NCI-H524 (cell line): ENCODE measurements at places on chromosomes 12 and 14.

DNA sequence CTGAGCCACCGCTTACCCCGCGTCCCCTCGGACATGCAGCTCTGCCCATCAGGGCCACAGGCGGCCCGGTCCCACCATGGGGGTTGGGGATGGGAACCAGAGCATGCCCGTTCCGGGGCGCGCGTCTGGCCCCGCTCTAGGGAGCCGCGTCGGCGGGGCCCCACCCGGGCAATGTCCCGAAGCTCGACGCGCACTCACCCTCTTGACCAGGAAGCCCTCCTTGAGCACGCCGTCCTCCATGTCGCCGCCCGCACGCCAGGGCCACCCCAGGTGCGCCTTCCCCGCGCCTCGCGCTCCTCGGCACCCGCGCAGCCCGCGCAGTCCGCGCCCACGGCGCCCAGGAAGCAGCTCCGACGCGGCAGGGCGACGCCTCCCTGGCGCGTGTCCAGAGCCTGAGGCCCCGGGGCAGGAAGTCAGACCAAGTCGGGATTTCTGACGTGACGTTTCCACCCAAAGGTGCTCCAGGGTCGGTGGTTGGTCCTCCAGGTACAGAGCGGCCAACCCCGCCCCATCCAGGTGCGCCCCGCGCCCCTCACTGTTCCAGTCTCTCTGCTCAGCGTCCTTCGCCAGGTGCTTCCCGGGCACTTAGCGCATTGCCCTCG, at the start of gene PLEK2:
Gene PLEK2 (minus strand): TSS at position 346 of the 602 bp plus-strand sequence. CDS start 106 bp downstream, at position 240.
- no peak for DNase-seq

DNA sequence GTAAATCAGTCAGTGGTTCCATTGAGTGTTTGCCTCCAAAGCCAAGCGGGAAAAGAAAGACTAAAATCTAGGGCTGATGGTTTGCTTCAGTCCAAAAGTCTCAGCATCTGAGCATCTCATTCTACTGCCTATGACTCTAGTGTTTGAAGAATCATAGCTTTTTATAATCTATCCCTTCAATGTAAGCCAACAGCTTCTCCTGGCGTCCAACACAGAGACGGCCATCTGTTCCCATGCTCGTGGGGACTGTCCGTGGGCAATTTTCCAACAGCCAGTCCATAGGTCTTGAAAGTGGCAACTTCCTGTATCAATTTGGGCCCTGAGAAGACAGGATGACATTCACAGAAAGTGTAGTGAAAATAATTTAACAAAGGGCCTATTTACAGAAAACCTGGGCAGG, 544.4 kb upstream of the TMEM132C start:
- peak; percentile 68 for DNase-seq

DNA sequence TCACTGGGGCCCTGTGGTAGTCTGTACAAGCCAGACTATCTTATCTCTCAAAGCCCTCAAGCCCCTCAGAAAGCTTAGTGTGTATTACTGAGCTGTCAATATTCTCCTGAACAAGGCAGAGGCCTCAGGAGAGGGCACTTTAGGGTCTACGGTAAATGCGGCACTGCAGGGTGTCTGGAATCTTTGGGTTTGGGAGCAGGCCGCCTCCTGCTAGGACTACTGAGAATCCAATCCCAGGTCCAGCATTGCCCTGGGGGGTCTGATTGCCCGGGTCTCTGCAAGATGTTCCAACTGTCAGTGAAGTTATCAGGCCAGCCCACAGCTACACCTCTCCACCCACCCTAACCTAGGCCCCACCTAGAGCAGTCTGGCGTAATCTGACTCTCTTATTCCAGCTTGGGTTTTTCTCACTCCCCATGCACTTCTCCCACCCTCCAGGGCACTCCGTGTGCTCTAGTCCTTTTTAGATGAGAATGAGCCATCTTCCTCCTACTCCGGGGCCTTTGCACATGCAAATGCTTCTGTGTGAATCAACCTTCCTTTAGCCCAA, 4.3 kb upstream of the ZFP36L1 start:
- no peak for DNase-seq

GRCh38 chr14:104584557-104584956, 5.0 kb downstream of the C14orf180 start:
- DNase-seq, result no peak

DNA sequence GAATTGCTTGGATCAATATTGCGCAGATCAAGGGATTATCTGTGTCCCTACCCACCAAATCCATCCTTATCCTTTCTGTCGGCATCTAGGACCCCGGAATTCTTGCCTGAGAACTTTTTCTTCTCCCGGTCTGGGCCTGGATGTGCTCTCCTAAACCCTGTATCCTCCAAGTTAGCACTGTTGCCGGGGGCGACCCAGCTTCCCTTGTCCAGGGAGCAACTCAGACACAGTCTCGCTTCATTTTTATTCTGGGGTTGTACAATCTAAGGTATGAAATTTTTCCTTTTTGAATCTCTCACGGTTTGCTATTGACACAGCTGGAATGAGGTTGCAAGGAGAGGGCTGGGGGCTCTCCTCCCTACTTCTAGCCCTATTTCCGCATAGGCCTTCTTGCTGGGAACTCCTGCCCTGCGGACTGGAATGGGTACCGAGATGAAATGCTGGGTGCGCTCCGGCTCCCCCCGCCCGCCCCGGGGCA, 403 bp upstream of the PNP start:
- DNase-seq, result peak; percentile 54

- peak; percentile 87 for DNase-seq
Observed at GRCh38 chr14:94485944-94486841, 10.2 kb upstream of the SERPINA9 start.

GRCh38 chr12:65152596-65152995, 16.8 kb upstream of the LEMD3 start:
- no peak for DNase-seq

DNA sequence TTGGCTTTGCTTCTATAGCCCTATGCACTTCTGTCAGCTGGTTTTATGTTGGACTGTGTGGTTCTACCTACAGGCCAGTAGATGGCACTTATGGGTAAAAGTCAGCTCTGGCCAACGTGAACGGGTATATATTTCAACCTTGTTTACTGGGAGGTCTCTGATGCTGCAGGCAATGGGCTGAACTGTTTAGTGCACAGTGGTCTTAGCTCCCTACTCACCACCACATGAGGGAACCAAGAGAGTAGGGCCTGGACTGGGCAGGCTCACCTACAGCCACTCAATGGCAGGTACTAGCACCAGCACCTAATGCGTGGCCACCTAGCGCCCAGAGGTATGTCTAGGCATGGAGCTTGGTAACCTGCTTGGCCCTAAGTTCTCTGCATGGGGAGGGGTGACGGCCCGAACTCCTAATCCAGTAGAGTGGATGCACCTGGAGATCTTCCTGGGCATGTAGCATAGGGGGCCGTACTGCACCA, 481.8 kb downstream of the TMEM117 start:
- DNase-seq, result peak; percentile 67

GRCh38 chr14:21215130-21215878, 53.9 kb downstream of the HNRNPC start:
- no peak for DNase-seq

DNA sequence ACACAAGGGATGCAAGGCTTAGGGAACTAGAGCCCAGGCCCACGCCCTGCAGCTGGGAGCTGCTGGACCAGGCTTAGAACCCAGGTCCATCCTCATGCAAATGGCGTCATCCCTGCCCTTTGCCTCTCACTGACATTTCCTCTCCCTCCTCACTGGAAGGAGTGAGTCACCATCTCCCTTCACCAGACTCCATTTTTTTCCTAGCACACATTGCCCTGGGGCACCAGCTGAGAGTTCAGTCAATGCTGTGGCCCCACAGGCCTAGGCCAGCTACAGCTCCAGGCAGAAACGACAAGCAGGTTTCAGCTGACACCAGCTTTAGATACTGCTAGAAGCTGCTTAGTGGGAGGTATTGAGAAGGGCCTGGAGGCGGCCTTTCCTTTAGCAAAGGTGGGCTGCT, 98.9 kb downstream of the RIMBP2 start:
- DNase-seq, result no peak

DNA sequence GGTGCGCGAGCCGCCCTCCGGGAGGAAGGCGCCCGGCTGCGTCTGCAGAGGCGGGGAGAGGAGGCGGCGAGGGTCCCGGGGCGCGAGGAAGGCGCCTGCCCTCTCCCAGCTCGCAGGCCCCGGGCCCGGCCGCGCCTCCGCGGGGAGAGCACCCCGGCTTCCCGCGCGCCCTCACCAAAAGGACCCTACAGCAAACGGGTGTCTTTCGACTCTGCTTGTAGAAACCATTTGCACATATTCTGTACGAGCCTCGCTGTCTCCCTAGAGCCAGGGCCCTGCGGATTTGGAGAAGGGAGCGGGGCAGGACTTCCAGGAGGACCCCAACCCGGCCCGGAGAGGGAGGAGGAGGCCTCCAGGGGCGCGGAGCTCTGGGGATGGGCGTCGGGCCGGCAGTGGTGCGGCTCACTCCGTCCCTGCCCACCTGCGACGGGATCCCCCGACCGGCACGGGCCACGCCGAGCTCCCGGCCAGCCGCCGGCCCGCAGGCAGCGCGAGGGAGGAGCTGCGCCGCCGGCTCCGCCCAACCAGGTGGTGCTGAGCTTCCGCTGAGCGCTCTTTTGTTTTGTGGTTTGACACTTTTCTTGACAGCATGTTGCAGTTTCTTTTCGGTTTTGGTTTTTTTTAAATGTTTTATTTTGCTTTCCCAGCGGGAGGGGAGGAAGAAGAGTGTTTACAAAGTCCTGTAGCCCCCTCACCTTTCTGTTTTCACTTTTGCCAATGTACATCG, 103.3 kb upstream of the FKBP4 start:
- DNase-seq, result peak; percentile 24

GRCh38 chr14:22266683-22267082, 322.3 kb downstream of the DAD1 start:
- no peak for DNase-seq

DNA sequence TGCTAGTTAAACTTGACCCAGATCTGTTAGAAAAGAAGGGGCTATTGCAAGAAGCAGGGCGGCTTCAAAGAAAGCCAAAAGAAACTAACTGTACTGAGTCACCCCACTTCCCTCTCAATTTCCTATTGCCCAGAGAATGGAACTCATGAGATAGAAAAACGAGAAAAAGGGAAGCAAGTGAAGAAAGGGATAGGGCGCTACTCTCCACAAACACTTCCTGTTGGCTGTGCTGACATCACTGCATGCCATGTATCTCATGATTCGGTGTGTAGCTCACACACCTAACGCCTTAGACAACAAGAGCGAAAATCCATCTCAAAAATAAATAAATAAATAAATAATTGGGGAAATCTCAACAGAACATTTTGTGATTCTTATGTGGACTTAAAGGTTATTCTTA, 13.0 kb upstream of the P2RX4 start:
- DNase-seq, result no peak

DNA sequence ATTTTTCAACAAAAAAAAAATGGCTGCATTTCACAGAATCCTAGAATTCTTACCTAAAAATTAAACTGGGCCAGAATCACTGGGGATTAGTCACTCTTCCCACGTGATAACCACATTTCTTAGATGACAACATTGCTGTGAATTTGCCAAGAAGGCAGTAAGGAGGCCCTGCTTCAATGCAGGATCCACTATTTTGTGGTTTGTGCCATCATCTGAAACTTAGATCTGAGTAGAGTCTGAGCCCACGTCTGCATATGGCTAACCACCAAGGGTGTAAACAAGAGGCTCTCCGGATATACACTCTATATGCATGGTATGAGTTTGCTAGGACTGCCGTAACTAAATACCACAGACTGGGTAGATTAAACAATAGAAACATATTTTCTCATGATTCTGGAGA, 24.4 kb upstream of the TBX5 start:
- no peak for DNase-seq

- no peak for DNase-seq
Observed at GRCh38 chr12:34203866-34204620, 181.7 kb downstream of the ALG10 start.

GRCh38 chr12:64681200-64682052, 71.1 kb downstream of the RASSF3 start:
- DNase-seq, result no peak

GRCh38 chr12:117046011-117046369, 53.2 kb downstream of the TESC start:
- DNase-seq, result peak; percentile 44

- DNase-seq, result no peak
Observed at GRCh38 chr14:98956181-98956580, 315.8 kb downstream of the BCL11B start.

DNA sequence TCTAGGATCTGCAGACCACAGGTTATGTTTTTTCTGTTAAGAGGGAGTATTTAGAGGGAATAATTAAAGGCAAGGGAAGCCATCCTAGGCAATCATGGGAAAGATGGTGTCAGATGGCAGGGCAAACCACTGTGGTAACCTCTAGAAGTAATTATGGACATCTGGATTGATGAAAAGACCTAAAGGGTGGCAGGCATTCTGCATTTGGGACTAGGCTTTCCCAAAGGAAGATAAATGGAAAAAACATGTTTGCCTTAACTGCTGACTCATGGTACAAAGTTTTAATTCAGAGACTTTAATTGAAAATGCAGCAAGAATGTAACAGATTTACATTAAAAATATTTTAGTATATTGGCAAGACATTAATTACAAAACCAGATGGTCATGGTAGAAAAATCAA, 88.1 kb downstream of the TMEM30B start:
- DNase-seq, result no peak

DNA sequence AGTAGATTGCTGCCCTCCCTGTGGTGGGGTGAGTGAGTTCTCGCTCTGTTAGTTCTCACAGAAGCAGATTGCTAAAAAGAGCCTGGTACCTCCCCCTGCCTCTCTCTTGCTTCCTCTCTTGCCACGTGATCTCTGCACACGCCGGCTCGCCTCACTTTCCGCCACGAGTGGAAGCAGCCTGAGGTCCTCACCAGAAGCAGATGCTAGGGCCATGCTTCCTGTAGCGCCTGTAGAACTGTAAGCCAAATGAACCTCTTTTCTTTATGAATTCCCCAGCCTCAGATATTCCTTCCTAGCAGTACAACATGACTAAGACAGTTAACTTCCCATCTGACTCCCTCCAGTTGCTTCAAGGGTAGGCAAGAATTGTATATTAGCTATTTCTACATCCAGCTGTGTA, 76.2 kb downstream of the ETV6 start:
- DNase-seq, result no peak

- DNase-seq, result no peak
Observed at GRCh38 chr12:67630373-67631088, 18.0 kb upstream of the DYRK2 start.

DNA sequence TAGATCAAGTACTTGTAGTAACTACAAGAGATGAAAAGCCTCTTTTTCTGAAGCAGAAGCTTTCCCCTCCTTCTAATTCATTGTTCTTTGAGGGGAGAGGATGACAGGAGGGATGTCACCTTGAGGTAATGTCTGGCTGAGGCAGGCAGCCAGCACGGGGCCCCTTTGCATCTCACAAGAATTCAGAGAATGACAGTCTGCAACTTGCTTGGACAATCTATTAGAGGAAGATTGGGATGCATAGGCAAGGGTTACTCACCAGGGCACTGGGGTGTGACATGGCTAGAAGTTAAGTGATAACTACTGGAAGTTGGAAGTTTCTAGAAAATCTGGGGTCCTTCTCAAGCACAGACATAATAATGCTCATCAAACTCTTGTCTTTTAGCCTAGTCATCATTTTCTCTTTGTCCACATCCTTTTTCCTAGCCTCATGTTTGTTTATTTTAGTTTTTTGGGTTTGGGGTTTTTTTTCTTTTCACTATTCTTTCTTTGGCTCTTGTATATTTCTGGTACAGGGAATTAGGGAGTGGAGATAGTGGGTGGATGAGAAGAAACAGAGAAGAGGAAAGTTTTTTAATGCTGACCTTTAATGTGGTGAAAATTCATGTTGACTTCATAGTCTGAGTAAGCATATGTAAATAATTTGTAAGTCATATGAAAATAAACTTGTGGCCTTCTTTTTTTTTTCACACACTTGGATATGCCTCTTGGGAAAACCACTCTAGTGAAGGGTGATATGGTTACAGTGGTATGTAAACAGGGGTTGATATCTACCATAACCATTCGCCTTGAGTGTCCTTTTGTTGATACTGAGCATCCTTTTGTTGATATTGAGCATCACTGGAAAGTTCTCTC, 55.1 kb downstream of the TTLL5 start:
- no peak for DNase-seq

- DNase-seq, result no peak
Observed at GRCh38 chr12:68406134-68406576, 74.0 kb upstream of the MDM1 start.
